ENCODE measurements at places on chromosomes 16 and 17.

- peaks cover 26% of the 10 kb centered on the region for H3K27me3 ChIP-seq
- H3K27ac ChIP-seq = no peak overlapping the region
- H3K4me3 ChIP-seq = no peak overlapping the region
- DNase-seq = no peak
- H3K4me1 ChIP-seq = peaks cover 7% of the 10 kb centered on the region
- H3K36me3 ChIP-seq = no peaks in the 10 kb centered on the region
Measured at GRCh38 chr16:58448890-58449289, 51.1 kb upstream of the NDRG4 start.

GRCh38 chr17:27939474-27940465 lies 46.6 kb upstream of the LYRM9 start:
- H3K4me3 ChIP-seq = no peak overlapping the region
- H3K27ac ChIP-seq = no peak overlapping the region
- H3K4me1 ChIP-seq = peaks cover 2% of the 10 kb centered on the region
- H3K36me3 ChIP-seq = no peaks in the 10 kb centered on the region

- H3K27me3 ChIP-seq = peaks cover 48% of the 10 kb centered on the region
- no peak for DNase-seq
- H3K4me3 ChIP-seq = no peak overlapping the region
- peaks cover 6% of the 10 kb centered on the region for H3K4me1 ChIP-seq
Measured at GRCh38 chr16:68640972-68641371, 4.1 kb upstream of the CDH3 start.

DNA sequence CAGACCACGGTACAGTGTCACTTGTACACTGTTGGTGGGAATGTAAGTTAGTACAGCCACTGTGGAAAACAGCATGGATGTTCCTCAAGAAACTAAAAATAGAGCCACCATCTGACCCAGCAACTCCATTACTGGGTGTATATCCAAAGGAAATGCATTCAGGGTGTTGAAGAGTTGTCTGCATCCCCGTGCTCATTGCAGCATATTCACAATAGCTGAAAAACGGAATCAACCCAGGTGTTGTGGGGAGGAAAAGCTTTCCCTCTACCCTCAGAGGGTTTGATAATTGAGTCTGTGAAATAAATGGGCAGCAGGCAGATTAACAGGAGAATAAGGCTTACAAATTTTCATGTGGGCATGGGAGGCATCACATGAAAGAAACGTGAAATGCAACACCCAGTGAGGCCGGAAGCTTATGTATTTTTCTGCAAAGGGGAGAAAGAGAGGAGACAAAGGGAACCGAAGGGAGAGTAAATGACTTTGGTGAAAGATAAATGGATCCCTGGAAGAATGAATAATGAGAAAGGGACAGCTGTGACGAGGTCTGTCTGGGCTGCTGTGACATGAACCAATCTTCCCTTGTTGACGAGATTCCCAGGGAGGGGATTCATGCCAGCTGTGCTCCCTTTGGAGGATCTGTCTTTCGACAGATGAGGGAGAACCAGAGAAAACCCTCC lies 106.2 kb downstream of the KCNJ12 start:
- H3K27me3 ChIP-seq = peaks cover 43% of the 10 kb centered on the region
- no peak overlapping the region for H3K4me3 ChIP-seq
- H3K27ac ChIP-seq = no peak overlapping the region
- no peaks in the 10 kb centered on the region for H3K4me1 ChIP-seq

- H3K4me1 ChIP-seq = no peaks in the 10 kb centered on the region
- DNase-seq = no peak
- no peak overlapping the region for H3K27ac ChIP-seq
- H3K4me3 ChIP-seq = no peak overlapping the region
Measured at GRCh38 chr17:50842506-50843149, 7.2 kb downstream of the WFIKKN2 start.

DNA sequence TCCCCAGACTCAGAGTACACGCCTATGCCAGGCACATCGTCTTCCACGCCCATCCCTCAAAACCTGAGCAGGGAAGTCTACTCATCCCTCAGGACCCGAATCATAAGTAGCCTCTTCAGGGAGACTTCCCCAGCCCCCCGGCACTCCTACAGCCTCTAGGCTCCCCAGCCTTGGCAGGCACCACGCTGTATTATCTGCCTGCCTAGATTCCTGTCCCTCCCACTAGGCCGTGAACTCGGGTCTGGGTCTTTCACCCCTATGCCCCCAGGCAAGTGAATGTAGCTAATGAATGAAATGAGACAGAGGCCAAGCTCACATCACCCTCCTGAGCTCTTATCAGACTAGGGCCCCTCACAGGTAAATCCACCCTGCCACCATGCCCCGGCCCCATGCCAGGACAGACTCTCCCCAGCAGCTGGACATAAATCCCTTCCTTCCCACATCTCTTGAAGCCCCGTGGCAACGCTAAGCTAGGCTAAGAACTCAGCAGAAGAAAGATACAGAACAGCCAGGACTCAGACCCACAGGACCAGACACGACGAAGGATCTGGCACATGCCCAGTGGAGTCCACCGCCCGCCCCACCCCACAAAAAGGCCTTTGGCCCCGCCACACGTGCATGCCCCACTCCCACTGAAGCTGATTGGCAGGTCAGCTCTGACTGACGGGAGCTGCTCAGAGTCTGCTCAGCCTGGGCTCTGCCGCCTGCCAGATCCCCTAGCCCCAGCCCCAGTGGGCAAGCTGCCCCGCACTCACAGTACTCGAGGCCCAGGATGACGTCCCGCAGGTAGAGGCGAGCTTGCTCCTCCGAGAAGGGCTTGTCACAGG lies 13.0 kb downstream of the CAMKK1 start:
- H3K4me3 ChIP-seq = no peak overlapping the region
- H3K27ac ChIP-seq = no peak overlapping the region
- no peaks in the 10 kb centered on the region for H3K27me3 ChIP-seq
- no peaks in the 10 kb centered on the region for H3K4me1 ChIP-seq

GRCh38 chr16:2199621-2200139 lies 3.3 kb upstream of the CASKIN1 start:
- no peak overlapping the region for H3K27ac ChIP-seq
- peaks cover 2% of the 10 kb centered on the region for H3K36me3 ChIP-seq
- peaks cover 6% of the 10 kb centered on the region for H3K4me1 ChIP-seq
- no peak overlapping the region for H3K4me3 ChIP-seq

- H3K27me3 ChIP-seq = peaks cover 55% of the 10 kb centered on the region
- H3K4me1 ChIP-seq = no peaks in the 10 kb centered on the region
Measured at GRCh38 chr17:40720899-40721298, 17.3 kb upstream of the KRT24 start.

- no peak for DNase-seq
- H3K36me3 ChIP-seq = peaks cover 56% of the 10 kb centered on the region
- H3K27ac ChIP-seq = no peak overlapping the region
- H3K4me1 ChIP-seq = peaks cover 24% of the 10 kb centered on the region
- no peaks in the 10 kb centered on the region for H3K27me3 ChIP-seq
Measured at GRCh38 chr17:48179071-48179945, 71.7 kb downstream of the SNX11 start.

DNA sequence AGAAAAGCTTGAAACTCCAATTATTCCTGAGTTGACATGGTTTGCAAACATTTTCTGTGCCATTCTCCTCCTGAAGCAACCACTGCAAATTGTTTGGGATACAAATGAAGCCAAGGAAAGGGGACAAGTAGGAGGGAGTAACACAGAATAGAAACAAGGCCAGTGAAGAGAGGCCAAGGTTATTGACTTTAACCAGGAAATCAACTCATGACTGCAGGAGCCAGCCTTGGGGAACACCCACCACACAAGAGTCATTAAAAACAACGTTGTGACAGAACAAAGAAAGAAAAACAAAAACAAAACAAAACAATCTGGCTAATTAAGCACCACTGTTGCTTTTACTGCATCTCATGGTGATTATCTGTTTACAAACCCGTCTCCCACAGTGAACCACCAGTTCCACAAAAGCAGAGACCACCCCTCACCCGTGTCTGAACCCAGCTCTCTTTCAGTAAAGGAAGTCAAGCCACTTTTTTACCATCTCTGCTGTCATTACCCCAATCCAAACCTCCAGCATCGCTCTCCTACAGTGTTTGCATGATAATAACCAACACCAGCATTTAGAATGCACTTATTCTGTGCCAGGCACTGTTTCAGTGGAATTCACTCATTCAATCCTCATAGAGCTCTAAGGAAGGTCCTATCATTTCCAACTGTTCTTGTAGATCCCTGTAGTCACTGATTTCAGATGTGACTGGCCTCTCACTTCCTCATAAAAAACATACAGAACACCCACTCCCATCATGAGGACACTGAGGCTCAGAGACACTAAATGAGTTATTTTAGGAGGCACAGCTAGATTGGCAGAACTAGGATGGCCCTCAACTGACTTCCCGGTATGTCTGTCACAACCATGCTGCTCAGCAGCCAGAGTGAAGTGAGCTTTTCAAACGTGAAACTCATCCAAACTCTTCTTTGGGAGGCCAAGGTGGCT lies 2.0 kb downstream of the ZDHHC1 start:
- no peaks in the 10 kb centered on the region for H3K36me3 ChIP-seq
- peaks cover 14% of the 10 kb centered on the region for H3K4me1 ChIP-seq
- H3K4me3 ChIP-seq = no peak overlapping the region
- no peak overlapping the region for H3K27ac ChIP-seq

DNA sequence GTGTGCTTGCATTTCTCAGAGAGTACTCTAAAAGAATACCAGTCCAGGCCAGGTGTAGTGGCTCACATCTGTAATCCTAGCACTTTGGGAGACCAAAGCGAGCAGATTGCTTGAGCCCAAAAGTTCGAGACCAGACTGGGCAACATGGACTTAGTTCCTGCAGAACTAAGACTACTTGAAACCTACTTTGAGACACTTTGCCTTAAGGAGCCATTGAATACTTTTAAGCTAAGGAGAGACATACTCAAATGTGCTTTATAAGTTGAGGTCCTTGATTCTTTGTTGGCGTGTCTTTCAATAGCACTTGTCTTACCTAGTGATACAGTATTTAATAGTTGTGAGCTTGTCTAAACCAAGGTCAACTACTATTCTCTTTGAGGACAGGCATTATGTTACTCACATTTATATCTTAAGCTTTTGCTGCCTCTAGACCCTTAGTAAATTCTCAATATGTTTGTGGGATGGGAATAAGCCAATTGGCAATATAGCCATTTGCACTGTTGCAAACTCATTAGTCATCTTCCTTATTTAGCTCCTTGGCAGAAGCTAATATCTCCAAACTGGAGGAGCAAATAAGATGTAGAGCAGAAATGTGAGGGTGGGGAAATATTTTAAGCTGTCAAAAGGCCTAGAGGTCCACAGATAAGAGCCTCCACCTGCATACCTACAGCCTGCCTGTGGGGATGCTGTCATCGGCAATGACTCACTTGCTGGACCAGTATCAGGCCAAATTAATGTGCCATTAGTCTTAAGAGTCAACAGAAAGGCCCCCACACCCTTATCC lies 16.3 kb downstream of the SCPEP1 start:
- no peak for DNase-seq
- H3K4me3 ChIP-seq = no peak overlapping the region
- no peaks in the 10 kb centered on the region for H3K27me3 ChIP-seq
- no peak overlapping the region for H3K27ac ChIP-seq
- H3K36me3 ChIP-seq = peaks cover 17% of the 10 kb centered on the region

GRCh38 chr16:65375651-65376050 lies 253.8 kb upstream of the CDH11 start:
- H3K4me3 ChIP-seq = no peak overlapping the region
- no peaks in the 10 kb centered on the region for H3K4me1 ChIP-seq
- no peak overlapping the region for H3K27ac ChIP-seq
- no peak for DNase-seq
- no peaks in the 10 kb centered on the region for H3K27me3 ChIP-seq
- no peaks in the 10 kb centered on the region for H3K36me3 ChIP-seq

DNA sequence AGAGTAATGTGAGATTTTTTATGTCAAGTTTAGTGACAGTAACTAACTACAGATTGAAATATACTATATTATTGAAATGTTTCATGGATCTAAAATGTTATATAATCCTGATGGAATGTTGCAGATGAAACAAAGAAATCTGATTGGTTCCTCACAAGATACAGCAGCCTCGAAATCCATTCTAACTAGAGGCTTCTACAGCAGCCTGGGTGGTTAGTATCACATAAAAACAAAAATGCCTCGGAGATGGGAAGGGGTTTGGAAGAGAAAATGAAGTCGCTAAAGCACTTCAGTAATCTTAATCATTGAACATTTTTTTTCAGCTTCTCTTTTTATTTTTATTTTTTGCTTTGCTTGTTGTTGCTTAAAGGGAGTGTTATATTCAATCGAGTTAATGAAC lies 75.2 kb downstream of the TANC2 start:
- H3K27ac ChIP-seq = no peak overlapping the region
- H3K4me3 ChIP-seq = no peak overlapping the region
- H3K36me3 ChIP-seq = peaks cover 2% of the 10 kb centered on the region
- H3K4me1 ChIP-seq = peaks cover 13% of the 10 kb centered on the region
- DNase-seq = no peak

DNA sequence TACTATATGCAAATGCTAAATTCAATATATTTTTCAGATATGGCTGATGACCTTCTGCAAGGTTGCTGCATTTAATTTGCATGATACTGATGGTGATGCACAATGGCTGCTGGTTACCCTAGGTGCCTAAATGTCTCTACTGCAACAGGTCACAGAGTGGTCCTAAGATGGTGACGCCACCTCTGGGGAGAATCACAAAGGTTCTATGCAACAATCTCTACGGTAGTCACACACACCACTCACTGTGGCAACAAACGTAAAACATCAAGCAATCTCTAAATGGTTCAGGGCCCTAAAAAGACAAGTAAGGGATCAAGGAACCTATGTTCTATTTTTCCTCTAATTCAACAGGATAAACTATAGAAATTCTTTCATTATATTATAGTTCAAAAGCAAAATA lies 293.3 kb downstream of the CEP112 start:
- H3K4me3 ChIP-seq = no peak overlapping the region
- no peaks in the 10 kb centered on the region for H3K4me1 ChIP-seq
- peaks cover 3% of the 10 kb centered on the region for H3K27me3 ChIP-seq
- no peak for DNase-seq

DNA sequence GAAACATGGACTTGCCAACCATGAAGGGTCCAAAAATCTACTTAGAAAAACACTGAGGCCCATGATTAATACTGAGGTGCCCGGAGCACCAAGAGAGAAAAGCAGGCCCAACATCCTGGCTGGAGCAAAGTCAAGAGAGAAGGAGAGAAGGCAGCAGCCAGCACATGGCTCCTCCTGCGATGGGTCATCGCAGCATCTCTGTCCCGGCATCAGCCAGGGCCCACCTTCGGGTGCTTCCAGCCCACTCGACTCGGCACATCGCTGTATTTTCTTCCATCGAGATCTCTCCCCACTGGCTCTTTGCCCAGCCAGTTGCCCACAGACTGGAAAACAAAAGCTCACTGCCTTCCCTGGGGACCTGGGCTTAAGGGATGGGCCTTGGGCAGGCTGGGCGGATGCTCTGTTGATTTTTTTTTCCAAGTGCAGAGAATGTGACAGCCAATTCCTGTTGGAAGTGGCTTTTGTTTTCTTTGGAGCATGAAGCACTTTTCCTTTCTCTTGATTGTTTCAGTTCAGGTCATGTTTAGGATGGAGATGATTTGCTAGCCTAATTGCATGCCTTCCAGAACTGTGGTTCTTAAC lies 58.1 kb downstream of the CYB5B start:
- H3K27ac ChIP-seq = no peak overlapping the region
- DNase-seq = no peak
- no peak overlapping the region for H3K4me3 ChIP-seq
- peaks cover 5% of the 10 kb centered on the region for H3K27me3 ChIP-seq

- H3K27ac ChIP-seq = peak overlapping the region; percentile 43
- peak; percentile 94 for DNase-seq
- no peak overlapping the region for H3K4me3 ChIP-seq
- H3K27me3 ChIP-seq = no peaks in the 10 kb centered on the region
- no peaks in the 10 kb centered on the region for H3K36me3 ChIP-seq
Measured at GRCh38 chr17:43393944-43394482, 4.8 kb upstream of the ARL4D start.

GRCh38 chr16:81216706-81217105 lies 21.8 kb upstream of the BCO1 start:
- H3K4me1 ChIP-seq = no peaks in the 10 kb centered on the region
- DNase-seq = no peak
- peaks cover 4% of the 10 kb centered on the region for H3K27me3 ChIP-seq

GRCh38 chr17:82914375-82914774 lies 74.6 kb upstream of the ZNF750 start:
- no peak overlapping the region for H3K27ac ChIP-seq
- H3K4me1 ChIP-seq = peaks cover 28% of the 10 kb centered on the region
- no peak overlapping the region for H3K4me3 ChIP-seq
- peaks cover 10% of the 10 kb centered on the region for H3K36me3 ChIP-seq

Data from activated CD8-positive, alpha-beta memory T cell treated with anti-CD3 and anti-CD28 coated beads, Interleukin-2, amount 10 ng/mL, durations not matched to agents 7 days and 5 days (primary cell).